ENCODE measurements at places on chromosomes 6 and 20.

DNA sequence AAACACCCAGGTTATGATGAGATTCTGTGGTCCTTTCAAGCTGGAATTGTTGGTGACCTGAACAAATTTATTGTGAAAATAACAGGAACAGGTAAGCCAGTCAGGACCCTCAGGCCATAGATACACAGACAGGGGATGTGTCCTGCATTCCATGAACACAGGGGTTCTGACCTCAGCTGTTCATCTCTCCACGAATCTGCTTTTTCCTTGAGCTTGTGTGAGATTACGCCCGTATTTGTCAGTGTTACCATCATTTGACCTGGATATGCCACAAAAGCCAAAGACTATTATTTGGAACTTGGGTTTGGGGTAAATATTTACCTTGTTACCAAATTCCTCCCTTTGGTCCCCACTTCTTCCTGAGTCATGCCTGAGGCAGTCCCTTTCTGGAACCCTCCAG, 288.9 kb downstream of the PREX1 start:
- no peak for DNase-seq

DNA sequence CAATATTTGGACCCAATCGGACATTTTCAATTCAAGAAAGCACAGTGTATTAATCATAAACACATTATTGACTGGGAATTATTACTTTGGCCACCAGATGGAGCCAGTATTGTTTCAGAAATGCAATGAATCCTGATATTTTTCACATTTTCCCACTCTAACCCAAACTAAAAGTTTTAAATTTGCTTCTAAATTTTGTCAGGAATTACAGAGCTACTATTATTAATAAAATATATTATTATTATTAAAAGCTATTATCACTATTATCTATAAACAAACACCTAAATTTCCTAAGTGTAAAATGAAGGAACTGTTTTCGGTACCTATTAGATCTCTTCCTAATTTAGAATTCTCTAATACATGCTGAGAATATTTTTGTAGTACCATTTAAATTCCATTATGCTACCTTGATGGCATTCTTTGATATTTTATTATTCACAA, 245.3 kb downstream of the OGFRL1 start:
- DNase-seq, result no peak

GRCh38 chr20:60403105-60403741, 445.0 kb downstream of the CDH26 start:
- peak; percentile 2 for DNase-seq

DNA sequence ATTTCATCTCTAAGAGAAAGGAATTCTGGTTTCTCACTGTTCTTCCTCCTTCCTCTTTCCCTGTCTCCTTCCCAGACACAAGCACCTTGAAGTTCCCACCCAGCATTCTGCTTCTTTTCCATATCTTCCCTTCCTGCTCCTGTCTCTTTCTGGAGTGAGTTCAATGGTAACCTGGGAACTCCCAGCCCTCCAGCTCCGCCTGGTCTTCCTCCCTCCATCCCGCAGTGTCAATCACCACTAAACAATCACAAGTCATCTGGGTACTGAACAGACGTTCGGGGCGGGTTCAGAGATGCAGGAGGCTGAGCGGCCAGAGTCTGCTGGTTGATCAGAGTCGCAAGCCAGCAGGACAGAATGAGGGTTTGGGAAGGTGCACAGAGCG, 7.7 kb downstream of the TTBK1 start:
- DNase-seq, result no peak

DNA sequence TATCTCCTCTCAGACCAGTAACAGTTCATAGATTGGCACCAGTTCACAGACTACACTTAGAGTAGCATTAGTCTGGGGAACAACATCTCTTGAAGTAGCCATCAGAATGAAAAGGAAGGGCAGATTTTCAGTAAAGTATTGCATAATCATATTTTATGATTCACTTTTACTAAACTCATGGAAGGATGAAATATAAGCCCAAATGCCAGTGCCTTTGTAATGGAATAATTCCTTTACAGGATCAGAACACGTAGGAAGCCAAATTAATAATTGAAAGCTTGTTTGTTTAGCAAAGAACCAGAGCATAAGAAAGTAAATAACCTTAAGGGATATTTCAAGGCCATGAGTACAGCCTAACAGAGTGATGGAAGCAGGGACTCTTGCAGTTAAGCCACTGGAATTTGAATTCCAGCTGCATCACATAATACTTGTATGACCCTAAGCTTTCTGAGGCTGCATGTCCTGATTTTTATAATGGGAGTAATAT, 11.4 kb upstream of the LOC128125822 start:
- DNase-seq, result no peak

DNA sequence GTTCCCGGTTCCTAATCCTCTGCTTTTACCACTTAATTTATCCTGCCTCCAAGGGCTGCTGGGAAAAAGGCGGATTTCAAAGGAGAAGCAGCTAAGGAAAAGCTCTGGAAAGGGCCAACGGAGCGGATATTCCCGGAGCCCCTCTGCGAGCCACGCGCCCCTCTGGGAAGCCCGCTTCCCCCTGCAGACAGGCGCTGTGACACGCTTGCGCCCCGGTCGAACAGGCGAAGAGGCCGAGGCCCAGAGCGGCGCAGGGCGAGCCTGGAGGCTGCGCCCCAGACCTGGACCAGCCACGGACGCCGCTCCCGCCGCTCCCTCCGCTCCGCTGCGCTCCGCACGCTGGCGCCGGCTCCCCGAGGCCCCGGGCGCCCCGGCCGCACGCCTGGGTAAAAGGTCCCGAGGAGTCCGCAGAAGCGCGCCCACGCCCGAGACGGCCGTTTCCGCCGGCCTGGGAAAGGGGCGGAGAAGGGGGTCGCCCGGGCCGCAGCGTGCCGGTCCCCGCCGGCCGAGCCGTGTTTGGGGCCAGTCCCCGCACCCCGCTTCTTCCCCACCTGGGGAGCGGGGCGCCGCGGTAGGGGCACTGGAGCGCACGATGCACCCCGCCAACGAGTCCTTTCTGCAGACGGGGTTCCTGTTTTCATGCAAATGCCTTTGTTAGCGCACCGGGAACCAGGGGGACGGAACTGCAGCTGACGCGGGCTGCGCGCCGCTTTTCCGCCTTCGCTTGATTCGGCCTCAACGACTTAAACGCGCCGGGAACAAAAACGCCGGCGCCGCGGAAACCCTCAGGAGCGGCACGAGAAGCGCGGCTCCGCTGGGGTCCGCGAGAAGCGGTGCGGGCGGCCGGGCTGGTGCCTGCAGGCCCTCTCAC, 91.9 kb upstream of the SIRPA start:
- DNase-seq, result peak; percentile 27

DNA sequence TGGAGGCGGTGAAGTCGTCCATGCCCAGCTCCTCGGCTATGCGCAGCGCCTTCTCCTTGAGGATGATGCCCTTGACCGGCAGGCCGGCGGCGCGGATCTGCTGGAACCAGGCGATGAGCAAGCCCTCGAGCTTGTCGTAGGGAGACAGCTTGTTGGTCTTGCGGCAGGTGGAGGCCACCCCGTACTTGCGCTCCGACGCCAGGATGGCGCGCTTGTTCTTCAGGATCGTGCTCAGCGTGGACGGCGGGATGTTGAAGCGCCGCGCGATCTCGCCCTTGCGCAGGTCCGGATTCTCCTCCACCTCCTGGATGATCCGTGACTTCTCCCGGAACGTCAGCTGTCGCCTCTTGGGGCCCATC, 435 bp downstream of the CENPB start:
- peak; percentile 54 for DNase-seq

- no peak for DNase-seq
These were observed 114.2 kb upstream of the DUSP22 start for GRCh38 chr6:178119-178518.

GRCh38 chr6:13733178-13733887, 21.7 kb upstream of the RANBP9 start:
- DNase-seq, result no peak

Measured in stimulated activated CD4-positive, alpha-beta T cell treated with anti-CD3 and anti-CD28 coated beads, Interleukin-1b, Interleukin-23, amount 100 ng/mL, for 48 hours (primary cell).